ENCODE measurements at places on chromosomes 11 and 22.

GRCh38 chr22:37371491-37371890, 55.8 kb downstream of the ELFN2 start:
- H3K27ac ChIP-seq: no peak overlapping the region
- H3K36me3 ChIP-seq: no peaks in the 10 kb centered on the region
- no peak overlapping the region for H3K4me3 ChIP-seq
- no peak for DNase-seq
- peaks cover 5% of the 10 kb centered on the region for H3K4me1 ChIP-seq
- no peaks in the 10 kb centered on the region for H3K27me3 ChIP-seq

GRCh38 chr11:121890946-121891515, 225.0 kb downstream of the BLID start:
- no peaks in the 10 kb centered on the region for H3K27me3 ChIP-seq
- DNase-seq: no peak
- no peak overlapping the region for H3K4me3 ChIP-seq
- H3K4me1 ChIP-seq: no peaks in the 10 kb centered on the region
- H3K27ac ChIP-seq: no peak overlapping the region

DNA sequence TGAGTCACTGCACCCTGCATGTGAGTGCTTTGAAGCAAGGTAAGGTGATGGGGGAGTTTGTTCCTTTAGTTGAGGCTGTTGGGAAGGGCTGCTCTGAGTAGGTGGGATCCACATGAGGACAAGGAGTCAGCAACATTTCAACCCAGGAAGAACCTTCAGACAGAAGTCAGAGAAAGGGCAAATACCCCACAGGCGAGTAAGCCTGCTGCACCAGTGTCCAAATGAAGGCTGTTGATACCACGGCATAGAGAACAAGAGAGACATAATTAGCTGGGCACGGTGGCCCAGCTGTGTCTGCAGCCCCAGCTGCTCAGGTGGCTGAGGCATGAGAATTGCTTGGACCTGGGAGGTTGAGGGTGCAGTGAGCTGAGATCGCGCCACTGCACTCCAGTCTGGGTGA, 54.3 kb upstream of the CLMP start:
- no peak overlapping the region for H3K27ac ChIP-seq
- no peaks in the 10 kb centered on the region for H3K36me3 ChIP-seq
- DNase-seq: no peak
- H3K4me3 ChIP-seq: no peak overlapping the region

DNA sequence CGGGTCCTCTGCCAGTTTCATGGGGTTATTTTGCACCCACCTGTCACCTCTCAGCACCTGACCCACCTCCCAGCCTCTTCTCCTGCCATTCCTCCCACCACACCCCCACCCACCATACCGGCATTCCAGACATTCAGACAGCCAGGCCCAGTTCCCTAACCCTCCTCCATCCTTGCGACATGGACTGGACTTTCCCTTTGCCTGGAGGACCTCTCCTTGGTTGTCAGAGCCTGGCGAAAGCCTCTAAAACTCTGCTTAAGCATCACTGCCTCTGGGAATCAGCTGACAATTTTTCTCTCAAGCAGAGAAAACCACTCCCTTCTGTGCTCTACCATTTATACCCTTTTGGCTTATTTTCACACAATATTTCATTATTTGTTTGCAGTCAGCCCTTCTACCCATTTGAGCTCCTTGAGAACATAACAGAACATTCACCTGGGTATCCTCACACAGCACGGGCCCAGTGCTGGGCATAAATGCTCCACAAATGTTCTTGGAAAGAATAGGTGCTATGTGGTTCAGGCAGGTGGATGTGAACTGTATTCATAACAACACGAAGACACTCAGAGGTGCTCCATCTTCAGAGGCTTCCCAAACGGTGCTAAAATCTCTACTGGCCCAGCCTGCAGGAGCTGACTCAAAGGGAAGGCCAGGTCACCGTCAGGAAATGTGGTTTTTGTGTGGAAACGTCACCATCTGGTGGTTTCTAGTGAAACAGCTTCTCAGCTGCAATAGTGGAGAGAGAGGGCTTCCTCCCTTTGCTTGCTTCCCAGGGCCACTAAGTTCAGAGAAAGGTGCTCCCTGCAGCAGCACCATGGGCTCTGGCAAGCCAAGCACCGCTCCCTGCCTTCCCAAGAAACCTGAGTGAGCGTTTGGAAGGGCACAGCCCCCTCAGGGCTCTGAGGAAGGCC, 10.4 kb downstream of the SPATA19 start:
- peak; percentile 54 for DNase-seq
- no peak overlapping the region for H3K4me3 ChIP-seq
- no peak overlapping the region for H3K27ac ChIP-seq
- H3K36me3 ChIP-seq: no peaks in the 10 kb centered on the region
- H3K27me3 ChIP-seq: no peaks in the 10 kb centered on the region

GRCh38 chr11:95154514-95154913, 64.9 kb downstream of the ENDOD1 start:
- H3K4me1 ChIP-seq: peaks cover under 1% of the 10 kb centered on the region
- DNase-seq: no peak
